ENCODE measurements at places on chromosomes 1 and 21.
A peak's percentile ranks its signal among the peaks of the same experiment; 100 is the strongest.

DNA sequence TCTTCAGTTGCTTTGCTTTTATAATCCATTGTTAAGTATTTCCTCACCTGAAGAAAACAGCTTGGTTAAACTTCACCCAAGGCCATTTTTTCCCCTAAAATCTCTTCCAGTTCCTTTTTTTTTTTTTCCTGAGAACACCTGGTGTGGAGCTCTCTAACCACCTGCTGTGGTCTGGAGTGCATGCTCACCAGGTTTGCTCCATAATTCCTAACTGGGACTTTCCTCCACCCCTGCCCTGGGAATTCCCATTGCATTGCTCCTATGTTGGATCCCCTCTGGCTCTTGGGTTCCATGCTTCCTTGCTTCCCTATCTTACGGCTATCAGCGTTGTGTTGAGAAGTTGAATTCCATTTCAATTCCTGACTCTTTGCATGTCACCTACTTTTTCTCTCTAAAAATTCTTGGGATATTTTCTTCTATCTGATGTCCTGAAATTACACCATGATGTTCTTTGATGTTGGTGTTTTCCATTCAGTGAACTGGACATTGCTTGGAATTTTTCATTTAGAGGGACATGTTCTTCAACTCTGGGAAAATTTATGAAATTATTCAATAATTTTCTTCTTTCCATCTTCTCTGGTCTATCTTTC lies 19.6 kb upstream of the DYRK1A start:
- no peak for DNase-seq

DNA sequence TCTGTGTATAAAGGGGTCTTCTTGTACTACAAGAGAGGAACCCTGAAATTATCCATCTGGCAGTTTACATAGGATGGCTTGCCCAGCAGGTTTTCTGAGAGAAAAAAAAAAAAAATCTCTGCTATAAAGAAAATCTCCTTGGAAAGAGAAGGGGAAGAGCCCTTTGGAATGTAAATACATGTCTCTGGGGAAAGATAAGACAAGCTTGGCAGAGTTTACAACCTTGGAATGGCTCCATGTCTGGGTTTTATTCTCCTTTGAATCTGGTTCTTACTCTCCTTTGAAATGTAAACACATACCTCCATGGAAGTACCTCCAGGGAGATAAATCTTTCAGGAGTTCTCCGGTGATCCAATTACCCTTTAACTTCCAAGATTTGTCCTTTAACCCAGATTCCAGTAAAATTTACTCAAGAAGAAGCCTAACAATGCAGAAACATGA lies 45.1 kb upstream of the DNAH14 start:
- no peak for DNase-seq

DNA sequence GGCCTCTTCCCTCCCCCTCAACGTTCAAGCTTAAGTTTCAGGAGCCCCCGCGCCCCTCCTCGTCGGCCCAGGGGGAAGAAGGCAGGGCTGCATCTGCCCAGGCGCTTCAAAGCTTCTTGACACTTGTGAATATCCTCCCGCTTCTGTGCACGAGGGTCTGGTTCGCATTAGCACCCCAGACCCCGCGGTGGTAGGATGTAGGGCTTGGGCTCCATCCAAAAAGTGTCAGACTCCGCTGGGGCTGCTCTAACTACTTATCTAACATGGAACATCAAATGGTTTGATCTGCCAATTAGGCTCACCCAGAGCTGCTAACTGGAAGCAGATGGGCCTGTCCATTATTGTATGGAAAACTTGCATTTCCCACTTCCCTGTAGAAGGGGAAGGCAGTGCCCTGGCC lies 28.9 kb downstream of the TAS1R2 start:
- no peak for DNase-seq

GRCh38 chr1:11537854-11538591 lies 59.1 kb downstream of the DISP3 start:
- DNase-seq, result no peak

- DNase-seq, result no peak
Measured at GRCh38 chr1:104105465-104105864, 355.8 kb downstream of the AMY1C start.

- no peak for DNase-seq
Measured at GRCh38 chr21:27190601-27191000, 223.7 kb upstream of the ADAMTS5 start.

- no peak for DNase-seq
Measured at GRCh38 chr1:228064741-228065542, 17.6 kb upstream of the ARF1 start.

DNA sequence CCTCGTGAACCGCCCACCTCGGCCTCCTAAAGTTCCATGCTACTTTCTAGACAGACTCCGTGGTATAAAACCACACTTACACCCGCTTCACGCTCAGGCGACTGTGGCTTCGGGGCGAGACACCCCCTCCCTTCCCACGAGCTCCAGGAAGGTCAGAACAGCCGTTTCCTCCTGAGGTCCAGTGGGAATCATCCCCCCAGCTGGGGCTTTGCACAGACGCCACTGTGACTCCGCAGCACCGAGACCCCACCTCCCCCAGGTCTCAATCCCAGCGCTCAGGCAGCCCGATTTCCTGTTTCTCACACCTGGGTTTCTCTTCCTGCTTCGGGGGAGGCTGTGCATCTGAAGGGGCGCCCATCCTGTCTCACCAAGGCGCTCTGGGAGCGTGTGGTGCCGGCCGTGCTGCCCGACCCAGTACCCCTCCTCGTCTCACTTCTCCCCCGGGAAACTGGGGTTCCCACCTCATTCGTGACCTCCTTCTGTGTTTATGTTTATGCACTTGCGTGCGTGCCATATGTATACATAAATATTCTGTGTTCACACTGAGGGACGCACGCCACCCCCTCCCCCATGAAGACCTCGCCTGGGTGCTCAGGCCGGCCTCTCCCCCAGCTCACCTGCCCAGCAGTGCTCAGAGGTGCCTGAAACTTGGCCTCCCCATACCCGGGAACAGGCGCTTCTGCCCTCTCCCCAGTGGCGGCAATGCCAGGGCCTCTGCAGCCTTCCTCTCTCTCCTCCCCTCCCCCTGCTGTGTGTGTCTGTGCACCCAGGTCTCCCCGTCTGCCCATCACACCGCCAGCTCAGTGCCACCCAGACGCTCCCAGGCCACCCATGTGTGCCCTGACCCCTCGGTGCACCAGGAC lies 14.6 kb downstream of the SLC35E2B start:
- peak; percentile 50 for DNase-seq

- DNase-seq, result no peak
Measured at GRCh38 chr1:201562659-201563405, 23.9 kb downstream of the NAV1 start.

DNA sequence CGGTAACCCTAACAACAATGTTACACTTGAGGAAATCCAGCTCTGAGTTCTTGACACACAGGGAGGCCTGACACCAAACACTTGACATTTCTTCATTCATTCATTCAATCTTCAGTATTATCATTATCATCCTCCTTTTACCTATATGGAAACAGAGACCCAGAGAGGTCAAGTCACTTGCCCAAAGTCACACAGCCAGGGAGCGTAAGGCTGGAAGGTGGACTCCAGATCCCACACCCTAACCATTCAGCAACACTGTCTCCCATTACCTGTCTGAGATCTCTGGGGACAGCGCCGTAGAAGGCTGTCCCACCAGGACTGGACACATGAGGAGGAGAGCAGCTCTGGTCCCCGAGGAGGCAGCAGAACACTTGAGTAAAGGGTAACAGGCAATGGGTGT lies 101.4 kb downstream of the SYF2 start:
- no peak for DNase-seq

GRCh38 chr21:45326169-45326851 lies 38.6 kb upstream of the POFUT2 start:
- no peak for DNase-seq

DNA sequence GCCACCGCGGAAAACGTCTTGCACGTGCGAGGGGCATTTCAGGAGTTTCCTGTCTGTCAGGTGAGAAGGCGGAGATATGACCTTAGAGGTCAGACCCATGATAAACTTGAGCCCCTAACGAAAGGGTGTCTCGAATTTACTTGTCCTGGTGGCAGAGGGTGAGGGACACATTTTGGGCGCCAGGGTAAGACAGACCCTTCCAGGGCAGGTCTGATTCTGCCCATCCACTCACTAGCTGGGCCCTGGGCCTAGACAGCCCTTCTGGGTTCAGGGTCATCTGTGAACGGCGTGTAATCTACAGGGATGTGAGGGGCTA lies 395 bp upstream of the CSRP1 start:
- DNase-seq, result no peak

GRCh38 chr1:204563780-204564179 lies 47.6 kb downstream of the MDM4 start:
- DNase-seq, result no peak

- no peak for DNase-seq
Measured at GRCh38 chr1:182652933-182653332, 31.5 kb downstream of the RGS8 start.

DNA sequence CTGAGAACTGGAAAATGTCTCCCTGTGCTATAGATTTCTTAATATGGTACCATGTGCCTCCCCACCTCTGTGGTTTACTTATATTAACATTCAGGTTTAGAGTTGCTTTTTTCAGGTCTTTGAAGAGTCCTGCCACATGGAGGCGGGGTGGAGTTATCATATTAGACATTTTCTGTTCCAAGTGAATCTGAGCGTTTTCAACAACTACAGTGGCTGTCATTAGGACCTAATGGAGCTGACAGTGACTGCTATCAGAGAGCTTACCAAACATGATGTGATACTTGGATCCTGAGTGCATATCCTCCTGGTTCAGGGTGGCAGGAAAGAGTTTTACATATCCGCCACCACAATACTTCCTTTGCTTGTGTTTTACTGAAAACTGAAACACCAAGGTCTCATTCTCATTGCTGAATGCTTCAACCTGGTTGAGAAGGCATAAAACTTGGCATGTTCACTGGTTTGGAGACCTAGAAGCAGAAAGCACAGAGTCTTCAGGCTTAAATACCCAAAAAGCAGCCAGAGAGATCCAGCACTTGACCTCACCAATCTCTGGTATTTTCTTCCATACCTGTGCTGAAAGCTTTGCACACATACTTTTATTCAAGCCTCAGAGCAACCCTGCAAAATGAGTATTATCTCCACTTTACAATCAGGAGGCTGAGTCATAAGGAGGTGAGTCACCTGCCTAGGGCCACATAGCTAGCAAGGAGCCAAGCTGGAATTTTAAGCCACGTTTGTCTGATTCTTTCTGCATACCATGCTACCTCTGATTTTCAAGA lies 47.4 kb upstream of the OSBPL9 start:
- peak; percentile 41 for DNase-seq

Measured in CD4-positive, alpha-beta T cell treated with Interleukin-1 beta for 1 hour (primary cell).